GM23338 (cell line): ENCODE measurements at places on chromosomes 12 and 14. TPM values are rescaled to one million over a fixed set of nuclear protein-coding genes. Genes with fewer than 3 reads are reported as not detected.

Gene CYP46A1
- polyA plus RNA-seq, result 0.47 and 0.66 TPM in 2 replicates

Gene SIRT4
- 3.0 and 4.1 TPM in 2 replicates for polyA plus RNA-seq

Gene BORCS5
- 11.3 and 14.5 TPM in 2 replicates for polyA plus RNA-seq

Gene GLIPR1L1
- 3.1 and 4.4 TPM in 2 replicates for polyA plus RNA-seq

GRCh38 chr12:46722394-46723185 is 103.2 kb downstream of the SLC38A4 start:
- H3K4me1 ChIP-seq, result no peaks in the 10 kb centered on the region
- no peak overlapping the region for H3K4me3 ChIP-seq

GRCh38 chr14:102121567-102121966 is 18.1 kb upstream of the WDR20 start:
- H3K4me3 ChIP-seq, result no peak overlapping the region
- no peak for DNase-seq
- H3K36me3 ChIP-seq, result no peaks in the 10 kb centered on the region
- peaks cover 21% of the 10 kb centered on the region for H3K4me1 ChIP-seq

DNA sequence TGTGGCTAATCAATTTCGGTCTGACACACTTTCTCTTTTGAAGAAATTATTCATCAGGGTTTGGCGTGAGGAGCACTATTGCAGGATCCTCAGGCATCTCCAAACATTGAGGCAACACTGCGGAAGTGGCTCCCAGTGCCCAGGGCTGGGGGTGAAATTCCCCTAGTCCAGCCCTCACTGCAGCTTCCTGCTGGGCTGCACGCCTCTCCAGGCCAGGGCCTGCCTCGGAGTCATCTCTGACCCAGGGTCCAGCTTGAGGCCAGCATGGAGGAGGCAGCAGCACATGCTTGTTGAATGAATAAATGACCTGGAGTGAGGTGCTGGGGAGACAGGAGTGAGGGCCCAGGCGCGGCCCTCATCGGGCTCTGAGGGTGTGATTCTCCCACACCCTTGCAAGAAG is 36.0 kb upstream of the TDRD9 start:
- H3K4me3 ChIP-seq, result no peak overlapping the region
- no peak for DNase-seq
- no peaks in the 10 kb centered on the region for H3K36me3 ChIP-seq
- H3K4me1 ChIP-seq, result no peaks in the 10 kb centered on the region

GRCh38 chr14:24818823-24819341 is 184.9 kb upstream of the GZMB start:
- no peak for DNase-seq
- H3K27me3 ChIP-seq, result no peaks in the 10 kb centered on the region

GRCh38 chr14:64733321-64733720 is 29.1 kb downstream of the PLEKHG3 start:
- no peak for DNase-seq
- H3K36me3 ChIP-seq, result peaks cover 4% of the 10 kb centered on the region; the same call in 1 of the 2 replicates
- H3K27ac ChIP-seq, result no peak overlapping the region
- no peaks in the 10 kb centered on the region for H3K27me3 ChIP-seq
- H3K4me1 ChIP-seq, result peaks cover 8% of the 10 kb centered on the region
- H3K4me3 ChIP-seq, result no peak overlapping the region

DNA sequence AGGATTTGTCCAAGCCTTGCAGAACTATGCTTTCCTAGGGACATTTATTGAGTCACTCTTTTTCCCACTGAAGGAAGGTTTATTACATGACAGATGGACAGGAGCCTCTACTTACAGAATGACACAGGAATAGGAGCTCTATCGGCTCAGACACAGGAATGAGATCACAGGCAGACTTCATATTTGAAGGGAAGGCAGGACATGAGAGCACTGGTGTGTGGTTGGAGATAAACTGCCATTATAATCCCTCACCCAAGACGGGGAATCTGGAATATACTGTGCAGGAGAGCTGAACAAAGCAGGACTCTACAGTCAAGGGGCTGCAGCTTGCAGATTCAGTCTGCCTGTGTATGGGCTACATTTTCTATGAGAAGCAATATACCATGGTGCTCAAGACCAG is 26.8 kb upstream of the IL22 start:
- H3K4me1 ChIP-seq, result peaks cover 7% of the 10 kb centered on the region; the same call in 1 of the 2 replicates
- no peak for DNase-seq
- H3K27me3 ChIP-seq, result no peaks in the 10 kb centered on the region
- H3K4me3 ChIP-seq, result no peak overlapping the region
- no peak overlapping the region for H3K27ac ChIP-seq

DNA sequence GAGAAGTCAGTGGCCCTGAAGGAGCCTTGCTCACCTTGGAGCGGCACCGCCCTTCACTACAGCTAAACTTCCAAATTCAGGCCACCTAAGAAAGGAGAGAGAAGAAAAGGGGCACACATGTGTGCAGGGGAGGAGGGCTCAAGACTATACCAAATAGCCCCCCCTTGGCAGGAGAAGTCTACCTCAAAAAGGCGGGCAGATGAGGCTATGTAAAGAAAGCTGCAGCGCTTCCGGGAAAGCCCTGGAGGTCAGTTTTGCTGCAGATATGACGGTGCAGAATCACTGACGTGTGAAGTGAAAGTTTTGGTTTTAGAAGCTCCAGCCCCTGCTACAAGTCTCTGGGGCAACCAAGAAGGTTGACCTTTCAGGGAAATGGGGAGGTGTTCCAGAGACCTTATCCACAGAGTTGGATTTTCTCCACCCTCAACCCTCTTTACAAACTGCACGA is 48.2 kb upstream of the PNMA1 start:
- H3K4me3 ChIP-seq, result no peak overlapping the region
- DNase-seq, result no peak
- H3K4me1 ChIP-seq, result peaks cover 25% of the 10 kb centered on the region
- no peak overlapping the region for H3K27ac ChIP-seq
- peaks cover 41% of the 10 kb centered on the region for H3K27me3 ChIP-seq

DNA sequence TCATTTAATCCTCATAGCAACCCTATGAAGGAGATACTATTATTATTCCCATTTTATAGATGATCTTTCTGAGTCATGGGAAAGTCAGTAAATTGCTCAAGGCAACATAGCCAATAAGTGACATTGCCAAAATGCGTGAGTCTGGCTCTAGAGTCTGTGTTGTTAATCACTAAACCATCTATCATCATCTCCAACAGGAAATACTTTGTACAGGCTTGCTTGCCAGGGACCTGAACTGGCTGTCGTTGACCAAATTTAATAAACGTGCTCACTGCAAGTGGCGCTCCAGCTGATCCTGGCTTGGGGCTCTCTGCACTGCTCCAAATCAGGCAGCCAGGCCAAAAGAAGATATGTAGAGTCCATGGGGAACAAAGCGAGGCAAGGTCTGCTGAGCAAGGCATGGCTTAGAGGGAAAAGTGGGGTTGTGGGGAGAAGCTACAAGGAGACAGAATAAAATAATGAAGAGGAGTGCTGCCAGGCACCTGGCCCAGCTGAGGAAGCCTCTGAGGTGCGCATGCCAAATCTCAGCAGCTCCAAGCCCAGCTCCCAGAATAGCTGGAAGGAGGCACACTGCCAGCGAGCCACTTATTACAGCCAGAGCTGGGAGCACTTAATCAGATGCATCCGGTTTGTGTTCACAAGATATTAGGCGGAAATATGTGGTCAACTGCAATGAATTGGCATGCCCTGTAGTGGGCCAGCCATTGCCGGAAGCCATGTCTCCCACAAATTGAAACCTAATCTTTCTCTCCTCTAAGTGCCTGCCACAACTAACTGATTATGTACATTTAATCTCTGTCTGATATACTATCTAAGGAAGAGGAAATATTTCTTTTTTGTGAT is 43.3 kb upstream of the PTPRO start:
- DNase-seq, result no peak
- H3K36me3 ChIP-seq, result no peaks in the 10 kb centered on the region
- H3K27me3 ChIP-seq, result no peaks in the 10 kb centered on the region
- H3K27ac ChIP-seq, result no peak overlapping the region
- no peak overlapping the region for H3K4me3 ChIP-seq

- no peak overlapping the region for H3K27ac ChIP-seq
- no peaks in the 10 kb centered on the region for H3K27me3 ChIP-seq
- peaks cover under 1% of the 10 kb centered on the region; the same call in 1 of the 2 replicates for H3K36me3 ChIP-seq
- H3K4me1 ChIP-seq, result no peaks in the 10 kb centered on the region
- no peak overlapping the region for H3K4me3 ChIP-seq
- DNase-seq, result no peak
These were observed 1093.7 kb downstream of the SLC6A15 start for GRCh38 chr12:83818881-83819280.

DNA sequence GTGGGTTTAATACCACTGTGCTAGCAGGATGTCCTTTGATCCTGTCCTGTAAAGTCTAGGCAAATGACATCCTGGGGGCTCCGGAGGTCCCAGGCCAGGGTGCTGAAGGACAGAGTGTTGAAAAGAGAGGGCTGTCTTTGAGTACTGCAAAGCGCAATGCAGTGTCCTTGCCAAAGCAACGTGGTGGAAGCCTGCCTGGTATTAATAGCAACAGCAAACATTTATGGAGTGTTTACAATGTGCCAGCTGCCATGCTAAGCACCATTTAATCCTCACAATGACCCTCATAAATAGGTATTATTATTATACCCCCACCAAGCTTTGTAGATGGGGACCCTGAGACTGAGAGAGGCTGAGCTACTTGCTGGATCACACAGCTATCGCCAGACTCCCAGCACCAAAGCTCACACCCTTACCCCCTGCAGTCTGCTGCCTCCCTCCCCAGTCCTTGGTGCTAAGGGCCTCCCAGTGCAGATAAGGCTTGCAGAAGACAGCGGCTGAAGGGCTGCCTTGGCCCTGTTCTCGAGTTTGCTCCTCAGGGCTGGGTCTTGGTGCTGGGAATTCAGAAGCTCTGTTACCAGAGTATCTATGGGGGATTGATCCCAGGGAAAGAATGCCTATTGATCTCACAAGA is 427.7 kb downstream of the FUT8 start:
- no peaks in the 10 kb centered on the region for H3K36me3 ChIP-seq
- no peaks in the 10 kb centered on the region for H3K27me3 ChIP-seq
- peaks cover 2% of the 10 kb centered on the region; the same call in 1 of the 2 replicates for H3K4me1 ChIP-seq
- no peak overlapping the region for H3K27ac ChIP-seq

GRCh38 chr12:122981587-122982476 is 1.4 kb downstream of the ARL6IP4 start:
- H3K4me3 ChIP-seq, result peak overlapping the region; percentile 92
- no peak overlapping the region for H3K27ac ChIP-seq
- no peaks in the 10 kb centered on the region; the same call in 1 of the 2 replicates for H3K36me3 ChIP-seq
- no peak for DNase-seq
- no peaks in the 10 kb centered on the region for H3K27me3 ChIP-seq

- no peaks in the 10 kb centered on the region for H3K4me1 ChIP-seq
- H3K4me3 ChIP-seq, result no peak overlapping the region
- DNase-seq, result no peak
- no peaks in the 10 kb centered on the region for H3K27me3 ChIP-seq
- H3K36me3 ChIP-seq, result no peaks in the 10 kb centered on the region
These were observed 66.9 kb upstream of the PCED1B start for GRCh38 chr12:47012552-47012951.

- no peaks in the 10 kb centered on the region for H3K36me3 ChIP-seq
- no peak overlapping the region for H3K27ac ChIP-seq
- no peaks in the 10 kb centered on the region for H3K27me3 ChIP-seq
- no peak overlapping the region for H3K4me3 ChIP-seq
- DNase-seq, result no peak
These were observed 34.9 kb downstream of the ETV6 start for GRCh38 chr12:11684393-11684792.
